ENCODE measurements at places on chromosomes 5 and 9.

GRCh38 chr9:72575666-72576065 lies 54.3 kb downstream of the TMC1 start:
- DNase-seq: no peak

DNA sequence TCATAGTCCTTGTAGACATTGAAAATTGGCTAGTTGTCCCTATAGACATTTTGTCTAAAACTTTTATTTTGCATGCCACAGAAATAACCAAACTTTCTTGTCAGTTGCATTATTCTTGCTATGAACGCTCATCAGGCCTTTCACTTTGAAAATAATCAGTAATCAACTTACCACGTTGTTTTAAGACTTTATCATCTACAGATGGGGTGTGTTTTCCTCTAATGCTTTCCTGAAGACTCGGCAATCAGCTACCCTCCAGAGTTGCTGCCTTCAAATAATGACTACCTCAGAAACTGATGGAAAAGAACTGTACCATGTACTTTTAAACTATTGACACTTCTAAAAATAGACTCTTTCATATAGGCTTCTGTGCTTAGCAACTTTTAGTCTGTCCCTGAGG lies 33.5 kb upstream of the HSPB3 start:
- no peak for DNase-seq

DNA sequence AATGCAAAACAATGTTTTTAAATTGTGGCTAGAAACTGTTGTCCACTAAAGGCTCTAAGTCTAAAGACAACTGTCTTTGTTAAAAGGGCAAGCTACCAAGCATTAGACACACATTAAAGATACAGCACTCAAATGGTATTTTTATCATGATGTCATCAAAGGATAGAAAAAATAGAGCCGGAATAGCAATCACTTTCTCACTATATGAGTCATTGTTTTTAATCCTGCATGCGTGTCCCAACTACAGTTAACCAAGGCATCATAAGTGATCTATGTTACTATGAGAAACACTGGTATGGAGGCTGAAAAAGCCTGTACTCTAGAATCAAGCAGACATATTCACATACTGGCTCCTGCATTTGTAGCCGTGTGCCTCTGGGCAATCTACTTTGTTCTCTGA lies 1.9 kb upstream of the PJA2 start:
- DNase-seq: no peak

- no peak for DNase-seq
These were observed 141.1 kb upstream of the TARS1 start for GRCh38 chr5:33299621-33300208.

DNA sequence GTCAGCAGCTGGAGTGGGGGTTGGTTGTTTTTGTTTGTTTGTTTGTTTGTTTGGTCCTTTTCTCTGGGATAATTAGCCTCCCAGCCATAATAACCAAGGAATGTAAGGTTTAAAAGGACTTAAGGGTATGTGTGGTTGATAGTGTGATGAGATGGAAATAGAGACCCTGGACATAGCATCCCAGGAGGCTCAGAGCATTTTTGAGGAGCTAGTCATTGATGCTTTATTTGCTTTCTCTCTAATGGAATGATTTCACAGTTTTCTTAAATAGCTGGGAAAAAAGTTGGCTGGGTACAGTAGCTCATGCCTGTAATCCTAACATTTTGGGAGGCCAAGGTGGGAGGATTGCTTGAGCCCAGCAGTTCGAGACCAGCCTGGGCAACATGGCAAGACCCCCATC lies 45.1 kb downstream of the TTC1 start:
- DNase-seq: no peak

DNA sequence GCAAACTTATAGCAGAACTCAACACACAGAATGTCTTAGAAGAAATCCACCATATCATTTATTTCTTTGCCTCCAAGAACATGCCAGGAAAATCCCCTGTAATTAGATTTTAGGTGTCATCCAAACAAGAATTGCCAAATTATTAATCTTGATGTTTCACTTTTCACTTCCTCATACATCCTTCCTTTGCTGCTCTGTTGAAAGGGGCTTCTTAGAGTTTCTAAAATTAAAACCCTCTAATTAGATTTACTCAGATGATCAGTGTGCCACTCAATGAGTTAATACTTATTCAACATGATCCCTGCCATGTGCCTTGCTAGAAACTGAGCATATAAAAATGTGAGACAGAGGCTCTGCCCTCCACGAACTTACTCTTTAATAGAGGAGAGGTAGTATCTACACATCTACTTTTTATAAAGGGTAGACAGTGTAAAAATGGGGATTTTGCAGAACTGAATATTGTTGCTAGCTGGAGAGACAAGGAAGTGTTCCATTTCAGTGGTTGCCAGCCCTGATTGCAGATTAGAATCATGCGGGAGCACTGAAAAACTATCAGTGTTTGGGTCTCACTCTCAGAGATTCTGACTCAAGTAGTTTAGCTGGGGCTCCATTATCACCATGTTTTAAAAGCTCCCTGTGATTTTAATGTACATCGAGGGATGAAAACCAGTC lies 498.4 kb downstream of the TLE4 start:
- DNase-seq: no peak

- no peak for DNase-seq
These were observed 115.8 kb downstream of the EFNA5 start for GRCh38 chr5:107554776-107555424.

Data from stimulated activated CD8-positive, alpha-beta memory T cell treated with anti-CD3 and anti-CD28 coated beads, Interleukin-7, amount 100 ng/mL, for 1 hour (primary cell).